ENCODE measurements at places on chromosomes 5 and 9. TPM values are rescaled to one million over a fixed set of nuclear protein-coding genes. Genes with fewer than 3 reads are reported as not detected.

DNA sequence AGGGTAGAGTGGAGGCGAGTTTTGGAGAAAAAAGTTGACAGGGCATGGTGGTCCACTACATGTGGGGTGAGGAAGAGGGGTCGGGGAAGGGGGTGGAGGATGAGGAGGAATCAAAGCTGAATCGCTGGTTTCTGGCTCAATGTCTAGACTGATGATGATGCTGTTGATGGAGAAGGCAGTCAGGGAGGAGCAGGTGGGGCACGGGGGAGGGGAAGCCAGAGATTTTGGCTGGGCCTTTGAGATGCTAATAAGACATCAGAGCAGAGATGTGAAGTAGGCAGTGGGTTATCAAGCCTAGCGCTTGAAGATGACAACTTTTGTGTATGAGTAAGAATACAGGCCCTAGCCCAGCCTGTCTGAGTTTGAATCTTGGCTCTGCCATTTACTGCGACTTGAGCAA, 32.4 kb upstream of the TTC23L start:
- no peak for DNase-seq

DNA sequence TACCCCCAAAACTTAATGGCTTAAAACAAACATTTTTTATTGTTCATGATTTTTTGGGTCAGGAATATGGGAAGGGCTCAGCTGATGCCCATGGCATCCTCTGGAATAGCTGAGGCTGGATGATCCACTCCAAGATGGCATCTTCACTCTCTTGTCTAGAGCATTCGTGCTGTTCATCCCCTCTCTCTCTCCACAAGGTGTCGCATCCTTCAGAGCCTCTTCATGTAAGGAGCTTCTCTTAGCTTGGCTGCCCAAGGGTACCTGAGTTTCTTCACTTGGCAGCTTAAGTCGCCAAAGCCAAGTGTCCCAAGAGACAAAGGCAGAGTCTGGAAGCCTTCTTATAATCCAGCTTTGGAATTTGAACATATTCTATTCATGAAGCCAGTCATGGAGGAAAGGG, 294.7 kb downstream of the CHSY3 start:
- peak; percentile 32 for DNase-seq

DNA sequence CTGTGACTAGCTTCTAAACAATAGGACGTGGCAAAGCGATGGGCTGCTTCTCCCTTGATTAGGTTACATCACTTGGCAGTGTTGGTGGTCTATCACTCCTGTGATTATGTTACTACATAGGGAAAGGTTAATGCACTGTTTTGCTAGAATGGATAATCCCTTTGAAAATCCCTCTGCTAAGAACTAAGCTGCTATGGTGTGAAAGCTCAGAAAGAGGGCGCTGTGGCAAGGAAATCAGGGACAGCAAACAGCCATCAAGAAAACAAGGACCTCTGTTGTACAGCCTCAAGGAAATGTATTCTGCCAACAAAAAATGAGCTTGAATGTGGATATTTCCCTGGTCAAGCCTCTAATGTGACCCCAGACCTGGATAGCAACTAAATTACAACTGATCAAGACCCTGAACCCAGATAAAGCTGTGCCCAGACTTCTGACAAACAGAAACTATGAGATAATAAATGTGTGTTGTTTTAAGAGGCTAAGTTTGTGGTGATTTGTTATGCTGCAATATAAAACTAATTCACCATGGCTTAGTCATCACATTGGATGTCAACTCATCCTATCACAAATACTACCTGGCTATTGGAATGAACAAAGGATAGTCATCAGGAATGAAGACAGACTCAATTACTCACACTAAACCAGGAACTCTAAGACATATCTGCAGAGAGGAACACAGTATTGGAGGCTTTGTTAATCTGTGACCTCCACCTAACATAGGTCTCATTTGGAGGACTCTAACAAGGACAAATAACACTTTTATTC, 1215.9 kb downstream of the EFNA5 start:
- DNase-seq = peak; percentile 27

DNA sequence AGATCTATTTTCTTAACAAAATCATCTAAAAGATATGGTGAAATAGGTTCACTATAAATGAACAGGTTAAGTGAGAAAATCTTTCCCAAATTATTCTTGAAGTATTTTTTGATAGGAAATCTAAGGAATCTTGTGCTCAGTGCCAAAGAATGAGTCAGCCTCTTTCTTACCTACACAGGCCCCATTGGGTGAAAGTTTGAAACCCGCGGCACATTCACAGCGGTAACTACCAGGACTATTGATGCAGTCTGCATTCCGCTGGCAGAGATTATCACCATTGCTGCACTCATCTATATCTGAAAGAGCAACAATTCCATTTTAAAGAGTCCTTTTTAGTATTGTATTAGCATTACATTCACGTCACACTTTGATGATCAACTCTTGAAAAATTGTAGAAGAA, 221.8 kb downstream of the SLC12A2 start:
- no peak for DNase-seq

The PCDHB8 gene
- total RNA-seq = 0.27 TPM

DNA sequence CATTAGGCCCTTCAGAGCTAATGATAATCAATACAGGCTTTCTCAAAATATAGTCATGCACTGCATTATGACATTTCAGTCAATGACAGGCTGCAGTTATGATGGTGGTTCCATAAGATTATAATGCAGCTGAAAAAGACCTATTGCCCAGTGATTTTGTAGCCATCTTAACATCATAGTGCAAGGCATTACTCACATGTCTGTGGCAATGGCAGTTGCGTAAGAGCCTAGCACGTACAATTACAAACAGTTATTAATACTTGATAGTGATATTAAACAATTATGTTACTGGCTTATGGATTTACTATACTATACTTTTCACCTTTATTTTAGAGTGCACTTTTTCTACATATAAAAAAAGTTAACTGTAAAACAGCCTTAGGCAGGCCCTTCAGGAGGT, 214.8 kb downstream of the ISL1 start:
- no peak for DNase-seq

GRCh38 chr5:170632985-170633234, 129.1 kb downstream of the KCNIP1 start:
- no peak for DNase-seq

The SLC23A1 gene
- total RNA-seq = not detected

DNA sequence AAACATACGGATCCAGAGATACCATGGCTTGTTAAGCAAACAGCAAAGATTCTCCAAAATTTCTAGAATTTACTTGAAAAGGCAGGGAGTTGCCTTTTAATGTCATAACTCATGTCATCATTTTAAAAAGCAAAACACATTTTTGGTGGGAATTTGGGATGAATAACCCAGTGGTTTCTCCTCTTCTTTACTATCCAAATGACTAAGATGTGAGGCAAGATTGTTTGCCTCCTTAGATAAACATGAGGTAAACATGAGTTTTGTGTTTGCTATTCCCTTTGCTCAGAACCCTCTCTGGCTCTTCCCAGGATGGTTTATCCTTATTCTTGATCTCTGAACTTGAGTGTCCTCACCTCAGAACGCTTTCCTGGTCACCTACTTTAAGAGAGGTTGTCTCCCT, 267.0 kb downstream of the EBF1 start:
- DNase-seq = peak; percentile 34

GRCh38 chr5:168301593-168302390, 10.3 kb downstream of the WWC1 start:
- peak; percentile 12 for DNase-seq

DNA sequence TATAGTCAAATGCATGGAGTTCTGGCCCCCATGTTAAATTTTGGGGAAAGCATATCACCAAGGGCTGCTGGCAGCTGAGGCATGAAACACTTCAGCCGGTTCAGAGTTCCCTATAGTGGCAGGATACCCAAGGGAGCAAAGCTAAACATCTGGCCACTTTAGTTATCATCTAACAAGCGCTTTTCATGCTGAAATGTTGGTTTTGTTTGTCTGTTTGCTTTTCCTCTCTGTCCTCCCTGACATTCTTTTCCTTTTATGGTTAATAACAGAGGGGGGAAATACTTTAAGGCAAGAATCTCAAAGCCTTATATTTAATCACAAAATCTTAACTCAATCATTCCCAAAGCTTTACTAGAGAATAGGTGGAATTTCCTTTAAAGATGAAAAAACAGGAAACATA, 11.9 kb downstream of the APBA1 start:
- no peak for DNase-seq
